ENCODE measurements at places on chromosomes 11 and 22.

DNA sequence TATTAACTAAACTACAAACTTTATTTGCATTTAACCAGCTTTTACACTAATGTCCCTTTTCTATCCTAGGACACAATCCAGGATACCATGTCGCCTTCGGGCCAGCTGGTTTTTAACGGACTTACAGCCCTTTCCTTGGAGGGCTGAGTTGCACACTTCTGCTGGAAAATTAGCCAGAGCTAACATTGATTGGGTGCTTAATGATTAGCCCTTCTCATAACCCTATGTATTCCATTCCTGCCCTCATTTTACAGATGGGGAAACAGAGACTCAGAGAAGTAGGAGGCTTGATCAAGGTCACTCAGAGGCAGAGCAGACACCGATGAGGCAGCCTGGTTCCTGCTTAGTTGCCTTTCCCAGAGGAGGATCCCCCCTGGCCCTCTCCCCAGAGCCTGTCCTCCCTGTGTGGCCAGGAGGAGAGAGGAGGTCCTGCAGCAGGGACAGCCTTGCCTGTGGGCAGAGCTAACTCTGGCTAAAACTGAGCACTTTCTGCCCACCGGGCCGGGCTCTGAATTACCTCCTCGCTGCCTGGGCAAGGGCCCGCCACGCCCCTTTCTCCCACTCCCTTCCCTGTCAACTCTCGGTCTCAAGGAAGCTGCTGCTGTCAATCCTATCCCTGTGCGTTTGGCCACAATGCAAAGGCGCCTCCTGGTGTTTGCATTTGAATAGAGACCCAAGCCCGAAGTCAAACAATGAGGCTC, 59.6 kb upstream of the PAX6 start:
- DNase-seq, result no peak

DNA sequence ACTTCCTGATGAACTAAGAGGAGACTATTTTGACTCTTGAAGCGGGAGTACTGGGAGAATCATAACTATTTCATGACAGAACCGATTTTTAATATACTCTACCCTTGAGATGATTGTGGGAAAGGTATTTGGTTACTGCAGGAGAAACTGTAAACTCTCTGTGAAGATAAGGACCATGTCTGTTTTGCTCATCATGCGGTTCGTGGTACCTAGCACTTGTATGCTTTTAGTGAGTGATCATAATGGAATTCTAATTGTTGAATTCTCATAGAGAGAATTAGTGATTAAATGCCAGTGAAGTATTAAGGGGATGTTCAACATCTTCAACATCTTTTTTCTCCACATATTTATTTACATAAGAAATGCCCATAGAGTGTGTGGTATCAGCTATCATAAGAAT, 11.4 kb downstream of the AASDHPPT start:
- no peak for DNase-seq

DNA sequence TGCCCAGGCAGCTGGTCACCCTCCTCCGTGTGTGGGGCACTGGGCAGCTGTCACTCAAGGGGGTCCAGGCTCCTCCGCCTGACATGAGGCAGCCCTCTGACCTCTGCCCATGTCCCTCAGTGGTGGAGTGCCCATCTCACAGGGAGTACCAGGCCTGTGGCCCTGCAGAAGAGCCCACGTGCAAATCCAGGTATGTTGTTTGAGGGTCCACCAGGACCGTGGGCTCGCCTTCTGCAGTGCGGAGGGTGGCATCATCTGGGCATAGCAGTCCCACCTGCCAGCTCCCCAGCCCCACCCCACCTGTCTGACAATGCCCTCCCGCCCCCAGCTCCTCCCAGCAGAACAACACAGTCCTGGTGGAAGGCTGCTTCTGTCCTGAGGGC, 30.5 kb downstream of the MUC2 start:
- no peak for DNase-seq

DNA sequence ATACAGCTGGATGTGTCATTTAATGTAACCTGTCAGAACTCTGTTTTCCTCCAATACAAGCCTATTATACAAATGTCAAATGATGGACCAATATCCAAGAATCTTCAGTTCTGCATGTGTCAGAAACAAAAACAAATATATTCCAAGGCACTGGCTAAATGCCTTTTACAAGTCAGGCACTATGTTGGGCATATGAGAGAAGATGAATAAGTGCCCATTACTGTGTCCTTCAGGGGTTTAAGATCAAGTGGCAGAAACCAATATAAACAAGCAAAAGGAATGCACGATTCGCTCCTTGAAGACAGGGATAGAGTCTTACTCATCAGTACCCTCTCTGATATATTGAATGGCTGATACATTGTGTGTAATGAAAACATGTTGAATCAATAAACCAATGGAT, 254.4 kb downstream of the TTC28 start:
- no peak for DNase-seq

GRCh38 chr11:16603245-16603644, 135.2 kb upstream of the C11orf58 start:
- no peak for DNase-seq

GRCh38 chr22:19019029-19019678, 83.1 kb upstream of the PRODH start:
- DNase-seq, result no peak

DNA sequence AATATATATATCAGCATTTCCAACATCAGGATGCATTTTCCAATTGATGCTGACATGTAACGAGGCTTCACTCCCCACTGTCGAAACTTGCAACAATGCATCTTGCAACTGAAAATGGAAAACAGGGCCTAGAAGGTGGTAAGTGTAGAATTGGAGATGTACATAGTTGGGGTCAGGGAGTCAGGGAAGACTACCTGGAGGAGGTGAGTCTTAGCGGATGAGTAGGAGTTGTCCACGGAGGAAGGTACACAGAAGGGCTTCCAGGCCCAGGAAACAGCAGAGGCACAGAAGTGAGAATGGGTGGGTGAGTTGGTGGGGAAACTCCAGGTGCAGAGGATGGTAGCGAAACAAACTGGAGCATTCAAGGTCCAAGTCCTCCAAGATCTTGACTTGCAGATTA, 2.0 kb upstream of the GRK2 start:
- DNase-seq, result no peak

- no peak for DNase-seq
Observed at GRCh38 chr11:8329847-8330361, 66.2 kb upstream of the LMO1 start.

DNA sequence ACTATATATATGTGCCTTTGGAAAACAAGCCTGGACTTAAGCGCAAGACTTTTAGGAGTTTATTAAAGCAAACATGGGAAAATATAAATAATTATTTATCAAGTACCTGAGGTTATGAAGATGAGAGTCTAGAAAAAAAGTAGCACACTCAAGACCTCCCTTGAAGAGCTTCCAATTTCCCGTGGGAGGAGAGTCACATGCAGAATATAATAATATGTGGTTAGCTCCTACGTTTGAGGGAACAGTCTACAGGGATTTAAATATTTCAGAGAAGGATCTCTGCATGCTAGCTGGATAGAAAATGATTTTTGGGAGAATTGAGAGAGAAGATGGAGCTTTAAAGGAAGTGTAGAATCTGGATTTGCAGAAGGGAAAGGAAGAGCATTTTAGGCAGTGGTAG, 183.8 kb downstream of the SWAP70 start:
- no peak for DNase-seq

DNA sequence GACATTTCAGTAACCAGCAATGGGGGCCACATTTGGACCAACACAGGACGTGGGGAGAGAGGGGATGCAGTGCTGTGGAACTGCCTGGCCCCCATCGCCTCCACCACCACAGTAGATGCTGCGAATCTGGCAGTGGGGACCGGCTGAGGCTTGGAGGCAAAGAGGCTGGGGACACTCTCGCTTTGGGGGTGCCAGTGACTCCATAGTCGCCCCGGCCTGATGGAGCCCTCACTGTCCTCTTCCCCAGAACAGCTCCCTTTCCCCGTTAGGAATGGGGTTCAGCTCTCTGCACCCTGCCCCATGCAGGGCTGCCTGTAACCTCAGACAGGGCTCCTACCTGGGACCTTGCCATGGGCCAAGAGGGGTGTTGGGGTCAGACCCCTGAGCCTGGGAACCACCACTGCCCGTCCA, 1.8 kb upstream of the MUC2 start:
- DNase-seq, result no peak

- DNase-seq, result peak; percentile 42
Observed at GRCh38 chr11:1041936-1042608, 5.6 kb upstream of the MUC6 start.

GRCh38 chr11:95297680-95298452, 66.9 kb upstream of the SESN3 start:
- DNase-seq, result no peak

GRCh38 chr11:35077709-35078469, 61.1 kb upstream of the CD44 start:
- DNase-seq, result peak; percentile 82

DNA sequence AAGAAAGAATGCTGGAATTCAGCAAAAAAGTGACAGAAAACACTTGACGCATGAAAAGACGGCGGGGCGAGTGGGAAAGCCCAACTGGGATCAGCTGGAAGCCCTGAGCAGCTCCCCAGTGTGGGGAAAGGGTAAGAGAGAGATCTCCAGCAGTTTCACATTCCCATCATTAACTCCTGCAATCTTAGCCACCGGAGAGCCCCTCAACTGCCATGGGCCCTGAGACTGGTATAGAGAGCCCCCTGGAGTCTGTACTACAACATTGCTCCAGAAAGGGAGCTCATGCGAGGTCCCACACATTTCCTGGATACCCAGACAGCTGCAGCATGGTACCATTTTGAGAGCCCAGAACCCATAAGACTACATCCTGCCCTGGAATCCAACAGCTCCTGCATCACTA, 31.1 kb downstream of the MRGPRX4 start:
- no peak for DNase-seq

DNA sequence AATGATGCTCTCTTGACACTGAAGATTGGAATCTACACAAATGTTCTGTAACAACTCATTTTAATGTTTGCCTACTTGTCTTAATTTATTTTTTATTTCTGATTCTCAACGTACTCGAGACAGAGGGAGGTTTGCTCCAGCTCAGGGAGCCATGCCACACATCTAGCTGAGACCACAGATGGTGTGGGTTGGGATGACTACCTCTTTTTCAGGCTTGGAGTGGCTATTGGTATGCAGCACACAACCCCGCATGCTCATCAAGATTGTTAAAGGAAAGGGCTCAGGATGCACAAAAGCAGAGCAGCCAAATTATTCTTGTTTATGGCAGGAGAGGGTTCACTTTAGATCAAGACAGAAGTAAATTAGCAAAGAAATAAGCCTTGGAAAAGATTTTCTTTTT, 424.5 kb downstream of the OPCML start:
- DNase-seq, result no peak

DNA sequence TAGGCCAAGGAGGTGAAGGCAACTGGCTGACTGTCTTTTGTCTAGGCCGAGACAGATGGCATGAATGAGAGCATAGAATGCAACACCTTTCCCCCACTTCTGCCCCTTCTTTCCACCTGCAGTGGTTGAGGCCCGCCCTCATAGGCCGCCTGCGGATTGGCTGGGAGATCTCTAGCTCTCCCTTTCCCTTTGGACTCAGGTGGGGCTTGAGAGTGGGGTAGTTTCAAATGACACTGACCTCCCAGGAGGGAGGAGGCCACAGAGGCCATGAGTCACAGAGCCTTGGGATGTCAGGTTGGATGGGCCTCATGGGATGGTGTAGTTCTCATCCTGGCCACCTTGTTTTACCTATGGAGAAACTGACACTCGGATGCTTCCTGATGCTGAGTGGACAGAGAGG, 9.1 kb downstream of the MICAL2 start:
- no peak for DNase-seq

- no peak for DNase-seq
Observed at GRCh38 chr22:20324139-20324516, 4.3 kb upstream of the DGCR6L start.

- DNase-seq, result no peak
Observed at GRCh38 chr11:115291325-115291724, 212.9 kb downstream of the CADM1 start.

DNA sequence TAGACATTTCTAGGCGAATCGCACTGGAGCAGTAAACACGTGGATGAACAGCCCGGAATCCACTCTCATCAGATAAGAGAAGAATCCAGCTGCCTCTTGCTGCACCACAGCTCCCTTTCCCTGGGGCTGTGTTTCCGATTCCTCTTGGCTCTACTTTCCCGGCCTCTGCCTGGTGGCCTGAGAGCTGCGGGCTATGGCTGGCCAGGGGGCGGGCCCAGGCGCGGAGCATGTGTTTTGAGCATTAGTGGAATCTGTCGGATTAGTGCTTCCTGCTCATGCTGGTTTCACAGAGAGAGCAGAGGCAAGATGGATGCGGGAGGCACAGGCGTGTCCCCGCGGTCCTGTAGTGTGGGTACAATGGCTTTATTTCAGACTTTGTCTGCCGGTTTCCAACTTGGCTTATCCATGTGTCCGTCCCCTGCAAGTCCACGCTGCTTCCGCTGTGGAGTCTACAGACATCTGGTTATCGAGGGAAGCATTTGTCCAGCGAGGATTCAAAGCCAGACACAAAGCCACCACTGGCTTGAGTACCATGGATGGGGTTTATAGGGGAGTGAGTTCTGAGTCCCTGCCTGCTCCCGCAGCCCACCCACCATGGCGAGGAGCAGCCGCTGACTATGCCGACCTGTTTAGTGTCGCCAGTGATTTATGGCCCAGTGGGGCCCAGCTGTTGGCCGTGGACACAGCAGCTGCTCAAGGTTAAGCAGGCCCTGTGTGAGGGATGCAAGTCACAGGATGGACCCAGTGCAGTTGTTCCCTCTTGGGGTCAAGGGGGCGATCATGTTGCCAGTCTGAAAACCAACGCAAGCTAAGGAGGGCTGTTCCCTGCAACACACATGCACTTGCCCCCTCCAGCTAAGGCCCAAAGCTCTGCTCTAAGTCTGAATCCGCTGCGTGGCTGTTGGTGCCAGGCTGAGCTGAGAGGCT, 43.3 kb upstream of the EP300 start:
- no peak for DNase-seq

All from CD8-positive, alpha-beta memory T cell (primary cell).